Lower leg skin (tissue), 4 donors: ENCODE measurements at places on chromosomes 3 and 15.

DNA sequence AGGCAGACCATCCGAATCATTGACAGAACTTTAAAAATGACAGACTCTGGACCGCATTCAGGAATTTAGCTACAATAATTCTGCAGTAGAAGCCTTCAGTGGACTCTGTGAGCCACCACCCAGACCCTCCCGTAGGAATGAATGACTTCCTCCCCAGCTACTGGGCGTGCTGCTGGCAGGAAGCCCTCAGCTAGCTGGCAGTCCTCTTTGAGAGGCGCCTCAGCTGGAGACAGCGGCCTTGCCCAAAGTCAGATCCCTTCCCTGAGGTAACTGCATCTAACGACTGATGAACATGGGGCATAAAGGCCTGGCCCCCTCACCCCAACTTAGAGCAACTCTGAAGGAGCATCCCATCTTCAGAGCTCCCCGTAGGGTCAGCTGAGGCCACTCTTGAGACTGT lies 25.8 kb downstream of the CRABP1 start:
- DNase-seq, result no peak

GRCh38 chr15:77669896-77670295 lies 37.2 kb upstream of the LINGO1 start:
- DNase-seq, result no peak

GRCh38 chr3:61996366-61996765 lies 377.0 kb downstream of the FEZF2 start:
- no peak for DNase-seq

GRCh38 chr15:100559330-100559729 lies 30.6 kb upstream of the CERS3 start:
- peak; percentile 83 for DNase-seq

- DNase-seq, result no peak
Measured at GRCh38 chr3:37712918-37713817, 148.5 kb upstream of the CTDSPL start.

DNA sequence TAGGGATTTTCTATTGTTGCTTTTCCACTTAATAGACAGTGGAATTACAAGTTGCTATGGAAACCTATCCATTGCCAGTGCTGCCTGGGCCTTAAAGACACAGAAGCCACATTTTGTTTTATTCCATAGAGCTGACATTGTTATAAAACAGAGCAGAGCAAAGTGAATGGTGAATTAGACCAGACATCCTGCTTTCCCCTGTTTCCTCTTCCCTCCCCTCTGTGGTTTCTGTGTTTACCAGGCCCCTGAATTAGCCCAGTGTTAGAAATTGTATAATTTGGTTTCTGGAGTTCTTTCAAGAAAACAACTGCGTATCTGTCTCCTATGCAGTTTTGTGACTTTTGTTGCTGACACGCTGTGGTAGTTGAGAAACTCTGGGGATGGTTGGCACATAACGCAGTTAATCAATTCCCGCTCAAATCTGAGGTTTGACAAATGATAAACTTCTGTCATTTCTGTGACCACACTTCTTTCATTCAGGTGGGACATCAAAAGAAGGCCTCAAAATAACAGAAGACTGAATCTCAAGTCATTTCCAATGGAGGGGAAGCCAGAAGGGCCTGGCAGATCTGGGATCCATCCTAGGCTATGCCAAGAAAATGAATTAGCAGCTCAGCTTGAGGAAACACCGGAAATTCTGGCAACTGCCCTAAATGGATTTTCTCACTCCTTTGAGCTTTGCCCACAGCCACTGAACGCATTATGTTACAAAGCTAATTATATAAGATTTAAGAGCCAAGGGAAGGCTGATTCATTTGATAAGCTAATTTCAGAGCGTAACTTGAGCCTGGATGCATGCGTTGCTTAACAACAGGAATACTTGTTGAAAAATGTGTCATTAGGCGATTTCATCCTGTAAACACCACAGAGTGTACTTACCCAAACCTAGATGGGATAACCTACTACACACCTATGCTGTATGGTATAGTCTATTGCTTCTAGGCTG lies 46.9 kb downstream of the NR1D2 start:
- no peak for DNase-seq

DNA sequence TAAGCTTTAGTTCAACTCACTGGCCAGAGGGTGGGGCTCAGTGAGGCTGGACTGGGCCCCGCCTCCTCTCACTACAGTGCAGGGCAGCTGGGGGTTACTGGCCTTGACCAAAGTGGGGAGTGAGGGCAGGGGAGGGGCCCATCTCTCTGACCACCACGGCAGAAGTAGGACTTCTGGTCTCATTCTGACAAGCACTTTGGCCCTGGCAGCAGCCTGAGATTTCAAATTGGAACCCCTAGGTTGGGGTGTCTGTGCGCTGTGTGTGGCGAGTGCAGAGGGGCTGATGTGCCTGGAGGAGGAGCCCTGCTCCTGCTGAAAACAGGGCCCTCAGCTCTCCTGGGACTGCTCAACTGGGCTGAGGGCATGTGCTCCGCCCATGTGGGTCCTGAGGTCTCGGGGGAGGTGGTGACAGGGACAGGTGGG lies 60.3 kb upstream of the RPL32 start:
- no peak for DNase-seq

DNA sequence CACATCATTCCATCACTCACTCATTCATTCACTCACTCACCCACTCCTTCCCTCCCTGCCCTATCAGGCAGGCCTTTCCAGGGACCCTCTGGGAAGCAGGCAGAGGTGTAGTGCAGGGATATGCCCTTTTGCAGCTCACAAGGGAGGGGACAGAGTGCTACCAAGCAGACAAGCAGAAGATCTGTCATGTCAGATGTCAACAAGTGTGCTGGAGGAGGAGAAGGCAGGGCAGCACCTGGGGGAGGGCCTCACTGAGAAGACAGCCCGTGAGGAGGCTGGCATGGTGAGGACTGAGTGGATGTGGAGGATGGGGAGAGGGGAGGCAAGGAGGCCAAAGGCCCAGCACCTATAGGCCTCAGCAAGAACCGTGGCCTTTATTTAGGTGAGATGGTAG lies 15.3 kb downstream of the ABTB1 start:
- DNase-seq, result peak; percentile 60

DNA sequence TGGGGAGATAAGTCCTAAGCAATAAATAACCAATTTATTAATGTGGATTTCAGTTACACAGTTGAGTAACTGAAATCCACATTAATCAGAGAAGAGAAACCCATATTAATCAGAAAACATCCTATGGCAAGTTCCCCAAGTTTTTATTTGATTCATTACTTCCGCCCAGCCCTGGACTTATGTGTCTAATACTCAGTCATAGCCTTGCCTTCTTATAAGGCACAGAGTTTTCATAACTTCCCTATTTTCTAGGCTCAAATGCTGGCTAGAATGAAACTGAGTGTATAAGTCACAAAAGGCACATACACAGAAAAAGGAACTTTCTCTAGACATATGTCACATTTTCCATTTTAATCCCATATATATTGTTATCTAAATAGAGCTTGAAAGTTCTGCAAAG lies 28.8 kb downstream of the CD47 start:
- no peak for DNase-seq

- no peak for DNase-seq
Measured at GRCh38 chr3:112505907-112506306, 6.6 kb upstream of the BTLA start.

- peak; percentile 27 for DNase-seq
Measured at GRCh38 chr3:86793786-86794185, 197.2 kb downstream of the VGLL3 start.

DNA sequence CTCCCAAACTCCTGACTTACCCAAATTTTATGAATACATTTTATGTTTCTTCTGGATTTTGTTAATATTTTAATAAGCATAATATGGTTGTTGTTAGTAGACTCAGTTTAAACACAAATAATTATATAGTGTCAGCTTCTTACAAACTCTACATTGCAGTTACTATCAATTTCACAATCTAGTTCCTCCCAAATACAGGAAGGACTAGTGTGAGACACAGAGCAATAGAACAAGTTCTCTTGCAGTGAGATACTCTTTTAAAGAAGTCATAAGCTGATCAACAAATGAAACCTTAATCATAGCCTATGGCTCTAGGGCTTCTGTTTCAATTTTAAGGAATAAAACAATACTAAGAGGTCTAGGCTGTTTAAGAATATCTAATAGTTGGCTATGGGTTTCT lies 86.1 kb downstream of the SAMMSON start:
- DNase-seq, result no peak

DNA sequence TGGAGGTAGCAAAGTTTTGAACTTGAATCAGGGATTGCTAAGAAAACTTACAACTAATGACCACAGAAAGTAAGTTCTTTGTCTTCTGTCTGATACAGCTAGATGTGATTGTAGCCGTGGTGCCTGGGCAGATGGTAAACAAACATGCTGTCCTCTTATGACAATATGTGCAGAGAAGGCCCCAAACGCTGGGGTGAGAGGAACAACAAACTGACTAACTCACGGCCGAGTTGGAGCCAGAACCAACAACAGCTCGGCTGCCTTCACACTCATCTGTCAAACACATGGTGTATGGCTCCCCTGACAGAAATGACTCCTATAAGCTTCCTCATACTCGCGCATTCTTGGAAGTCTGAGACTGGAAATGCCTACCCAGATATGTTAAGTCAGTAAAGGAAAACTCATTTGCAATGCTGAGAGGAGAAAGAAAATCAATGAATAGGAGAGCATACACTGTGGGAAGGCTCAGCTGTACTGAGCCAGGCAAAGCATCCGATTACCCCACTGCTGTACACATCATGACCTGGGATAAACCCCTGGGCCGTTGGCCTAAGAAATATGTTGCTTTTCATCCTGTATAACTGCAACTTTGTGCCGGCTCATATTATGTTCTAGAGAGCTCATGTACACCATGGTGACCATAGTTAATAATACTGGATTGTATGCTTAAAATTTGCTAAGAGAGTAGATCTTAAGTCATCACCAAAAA lies 5.7 kb downstream of the THBS1 start:
- DNase-seq, result peak; percentile 49

GRCh38 chr3:172315401-172316091 lies 132.7 kb downstream of the GHSR start:
- DNase-seq, result no peak

GRCh38 chr15:87245592-87245991 lies 1010.9 kb downstream of the NTRK3 start:
- DNase-seq, result no peak
